ENCODE measurements at places on chromosomes 6 and 20.

- DNase-seq = no peak
These were observed 95.4 kb upstream of the TMEM181 start for GRCh38 chr6:158464483-158464882.

- no peak for DNase-seq
These were observed 9.5 kb downstream of the PANK2 start for GRCh38 chr20:3898639-3899038.

- no peak for DNase-seq
These were observed 35.2 kb upstream of the YWHAB start for GRCh38 chr20:44850272-44850671.

GRCh38 chr20:47102629-47103028 lies 208.0 kb downstream of the EYA2 start:
- no peak for DNase-seq

- DNase-seq = no peak
These were observed 169.5 kb downstream of the FRK start for GRCh38 chr6:115891111-115891669.

DNA sequence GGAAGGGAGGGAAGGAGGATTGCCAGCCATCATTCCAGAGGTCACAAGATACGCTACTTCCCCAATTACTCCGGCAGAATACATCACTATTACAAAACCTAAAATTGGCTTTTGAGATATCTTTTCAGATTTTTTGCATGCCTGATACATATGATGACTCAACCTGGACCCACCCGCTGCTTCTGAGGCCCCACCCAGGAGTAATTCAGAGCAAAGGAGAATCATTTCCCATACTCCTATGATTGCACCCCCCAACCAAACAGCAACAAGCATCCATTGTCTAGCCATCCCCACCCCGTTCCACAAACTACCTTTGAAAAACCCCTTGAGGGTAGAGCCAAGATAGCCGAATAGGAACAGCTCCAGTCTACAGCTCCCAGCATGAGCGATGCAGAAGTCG lies 163.5 kb upstream of the GJE1 start:
- DNase-seq = no peak

GRCh38 chr6:137016356-137016755 lies 28.4 kb downstream of the IL20RA start:
- no peak for DNase-seq

DNA sequence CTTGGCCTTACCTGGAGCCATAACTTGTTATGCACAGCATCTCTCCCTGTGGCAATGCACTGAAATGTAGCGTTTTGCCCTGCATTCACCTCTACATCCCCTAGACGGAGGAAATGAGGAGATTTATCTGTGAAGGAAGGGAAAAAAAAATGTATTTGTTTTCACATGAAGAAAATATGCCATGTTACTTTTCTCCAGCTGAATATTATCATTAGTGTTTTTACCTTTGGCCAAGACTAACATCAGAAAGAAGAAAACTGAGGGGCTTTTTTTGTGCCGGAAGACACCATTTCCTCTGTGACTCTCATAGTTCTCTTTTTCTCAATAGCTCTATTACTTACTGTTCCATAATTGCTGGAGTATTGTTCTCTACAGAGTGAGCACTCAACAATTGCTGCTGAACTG lies 280.4 kb downstream of the PTPRK start:
- DNase-seq = no peak

GRCh38 chr20:14710951-14711350 lies 373.5 kb upstream of the FLRT3 start:
- no peak for DNase-seq

- DNase-seq = no peak
These were observed 327.7 kb downstream of the DHX35 start for GRCh38 chr20:39289831-39290230.

GRCh38 chr6:157647261-157647915 lies 175.7 kb upstream of the SNX9 start:
- DNase-seq = no peak

GRCh38 chr6:128112494-128112893 lies 211.6 kb upstream of the THEMIS start:
- DNase-seq = peak; percentile 4

DNA sequence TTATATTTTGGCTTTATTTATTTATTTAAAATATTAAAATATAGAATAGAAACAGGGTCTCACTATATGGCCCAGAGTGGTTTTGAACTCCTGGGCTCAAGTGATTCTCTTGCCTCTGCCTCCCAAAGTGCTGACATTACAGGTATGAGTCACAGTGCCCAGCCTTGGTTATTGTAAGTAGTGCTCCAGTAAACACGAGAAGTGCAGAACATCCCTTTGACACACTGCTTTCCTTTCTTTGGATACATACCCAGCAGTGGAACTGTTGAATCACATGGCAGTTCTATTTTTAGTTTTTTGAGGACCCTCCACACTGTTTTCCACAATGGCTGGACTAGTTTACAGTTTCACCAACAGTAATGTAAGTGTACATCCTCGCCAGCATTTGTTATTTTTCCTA lies 203.9 kb downstream of the PHF3 start:
- DNase-seq = no peak

DNA sequence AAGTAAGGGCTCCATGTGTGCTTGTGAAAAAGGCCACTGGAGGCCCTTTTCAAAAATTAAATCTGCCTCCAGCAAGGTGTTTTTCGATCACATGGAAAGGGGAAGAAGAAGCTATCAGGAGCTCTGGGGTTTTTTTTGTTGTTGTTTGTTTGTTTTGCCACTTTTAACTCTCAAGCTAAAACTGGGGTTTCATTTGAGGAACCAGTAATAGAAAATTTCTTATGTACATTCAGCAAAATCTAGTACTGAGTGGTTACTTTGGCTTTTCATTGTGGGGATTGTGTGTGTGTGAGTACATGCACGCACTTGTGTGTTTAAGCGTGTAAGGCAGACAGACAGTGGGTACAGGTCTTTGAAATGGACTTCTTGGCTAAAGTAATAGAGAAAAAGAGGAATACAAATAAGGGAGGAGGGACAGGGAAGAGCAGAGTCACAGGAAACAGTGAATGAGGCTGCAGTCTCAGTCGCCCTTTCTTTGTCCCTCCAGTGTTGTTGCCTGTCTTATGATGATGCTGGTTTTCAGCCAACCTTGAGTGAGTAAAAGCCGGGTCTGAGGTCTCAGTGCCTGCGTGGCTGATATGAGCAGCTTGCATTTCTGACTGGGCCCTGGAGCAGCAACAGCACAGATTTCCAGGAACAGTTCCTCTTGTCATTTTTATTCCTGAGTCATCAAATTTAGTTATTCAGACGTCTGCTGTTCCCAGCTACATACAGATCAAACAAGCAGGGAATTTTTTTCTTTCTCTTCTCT lies 26.2 kb downstream of the SLC16A10 start:
- no peak for DNase-seq

DNA sequence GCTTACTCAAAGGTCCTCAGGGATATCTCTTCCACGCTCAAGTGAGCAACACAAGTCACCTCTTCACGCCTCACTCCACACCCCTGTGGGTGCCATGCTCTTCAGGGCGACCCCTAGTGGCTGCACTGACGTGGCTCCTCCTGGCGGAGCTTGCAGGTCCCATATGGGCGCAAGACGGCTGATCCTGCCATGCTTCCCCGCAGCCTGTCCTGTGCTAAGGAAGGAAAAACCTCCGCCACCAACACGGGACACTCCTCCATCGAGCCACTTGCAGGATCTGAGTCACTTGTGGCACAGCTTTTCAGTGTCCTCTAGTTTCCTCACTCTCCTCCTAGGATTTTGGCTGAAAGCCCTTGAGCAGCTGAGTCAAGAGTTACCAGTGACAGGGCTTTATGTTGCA lies 90.7 kb downstream of the KHDC1L start:
- DNase-seq = no peak

GRCh38 chr6:38686270-38687042 lies 16.5 kb downstream of the GLO1 start:
- no peak for DNase-seq

DNA sequence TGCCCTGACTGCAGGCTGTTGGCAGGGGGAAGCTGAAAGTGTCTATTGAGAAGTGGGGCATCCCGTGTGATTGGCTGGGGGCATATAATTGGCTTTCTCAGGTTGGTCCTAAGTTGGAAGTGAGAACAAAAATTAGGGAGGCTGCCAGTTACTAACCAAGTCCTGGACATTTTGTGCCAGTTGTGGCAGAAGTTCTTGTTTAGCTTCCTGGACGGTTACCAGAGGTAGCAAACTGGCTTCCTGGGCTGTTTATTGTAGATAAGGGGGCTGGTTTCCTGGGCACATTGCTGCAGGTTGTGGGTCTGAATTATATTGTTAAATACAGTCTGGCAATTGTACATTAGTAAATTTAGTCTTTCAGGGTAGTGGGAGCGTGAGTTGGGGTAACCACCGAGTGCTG lies 50.6 kb upstream of the SLC2A12 start:
- no peak for DNase-seq

GRCh38 chr20:46304361-46304760 lies 3.9 kb downstream of the CDH22 start:
- no peak for DNase-seq

DNA sequence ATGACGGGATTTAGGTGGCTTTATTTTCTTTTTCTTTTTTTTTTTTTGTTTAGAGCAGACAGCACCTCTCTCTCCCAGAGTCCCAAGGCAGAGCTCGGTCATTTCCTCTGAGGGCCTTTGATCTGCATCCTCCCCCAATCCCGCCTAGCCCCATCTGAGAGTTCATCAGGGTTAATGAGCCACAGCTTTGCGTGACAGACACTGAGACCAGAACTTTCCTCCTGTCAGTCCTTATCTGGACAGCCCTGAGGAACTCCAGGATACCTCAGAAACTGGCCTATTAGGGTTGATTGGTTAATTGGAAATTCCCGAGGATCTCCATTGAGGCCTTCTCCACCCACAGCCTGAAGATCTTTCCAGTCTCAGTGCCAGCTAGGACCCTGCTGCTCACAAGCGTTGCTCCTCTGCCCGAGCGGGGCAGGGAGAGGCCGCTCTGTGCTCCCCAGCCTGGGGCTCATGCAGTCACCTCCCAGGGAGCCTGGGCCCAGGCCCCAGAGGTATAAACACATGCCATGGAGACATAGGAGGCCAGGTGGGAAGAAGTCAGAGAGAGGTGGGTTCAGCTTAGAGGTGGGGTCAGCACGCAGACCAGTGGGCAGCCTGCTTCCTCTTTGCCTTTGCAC lies 1.4 kb upstream of the LRRN4 start:
- DNase-seq = no peak

DNA sequence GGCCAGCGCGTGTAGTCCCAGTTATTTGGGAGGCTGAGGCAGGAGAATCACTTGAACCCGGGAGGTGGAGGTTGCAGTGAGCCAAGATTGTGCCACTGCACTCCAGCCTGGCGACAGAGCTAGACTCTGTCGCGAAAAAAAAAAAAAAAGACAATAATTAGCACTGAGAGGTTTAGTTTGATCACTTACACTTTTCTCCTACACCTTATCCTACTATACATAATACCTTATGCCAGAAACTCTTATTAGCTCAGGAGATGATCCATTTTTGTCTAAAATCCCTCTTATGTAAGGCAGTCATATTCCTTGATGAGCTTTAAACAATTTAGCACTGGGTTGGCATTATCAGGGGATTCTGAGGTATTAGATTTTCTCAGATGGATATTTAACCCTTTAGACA lies 3.6 kb upstream of the MTFR2 start:
- no peak for DNase-seq

DNA sequence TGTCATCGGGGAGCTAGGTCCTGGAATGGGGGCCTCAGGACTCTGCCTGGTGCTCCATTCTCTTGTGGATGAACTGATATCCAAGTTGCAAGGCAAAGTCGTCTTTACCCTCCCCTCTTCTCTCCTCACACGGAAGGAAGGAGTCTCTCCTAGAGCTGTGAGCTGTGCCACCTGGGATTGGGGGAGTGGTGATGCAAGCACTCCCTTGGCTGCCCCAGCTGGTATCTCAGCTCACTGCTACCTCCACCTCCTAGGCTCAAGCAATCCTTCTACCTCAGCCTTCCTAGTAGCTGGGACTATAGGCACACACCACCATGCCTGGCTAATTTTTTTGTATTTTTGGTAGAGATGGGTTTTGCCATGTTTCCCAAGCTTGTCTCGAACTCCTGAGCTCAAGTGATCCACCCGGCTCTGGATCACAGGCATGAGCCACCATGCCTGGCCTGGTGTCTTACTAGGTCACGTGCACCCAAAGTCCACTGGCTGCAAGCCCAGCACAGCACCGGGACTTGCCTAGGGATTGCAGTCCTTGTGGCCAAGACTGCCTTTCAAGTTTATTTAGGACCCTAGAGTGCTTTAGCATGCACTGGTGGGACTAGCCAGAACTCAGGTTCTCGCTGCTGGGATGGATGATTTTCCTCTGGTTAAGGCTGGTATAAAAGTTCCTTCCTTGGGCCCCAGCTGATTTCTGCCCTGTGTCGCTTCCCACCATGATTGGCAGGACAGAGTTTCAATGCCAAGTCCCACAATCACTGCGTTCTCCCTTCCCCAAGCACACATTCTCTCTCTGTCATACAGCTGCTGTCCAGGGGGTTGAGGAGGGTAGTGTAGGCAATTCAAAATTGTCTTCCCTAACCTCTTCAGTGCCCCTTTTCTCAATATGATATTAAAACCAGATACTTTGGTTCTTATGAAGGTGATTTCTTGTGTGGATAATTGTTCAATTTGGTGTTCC lies 33.5 kb downstream of the SMAP1 start:
- DNase-seq = no peak

- no peak for DNase-seq
These were observed 88.0 kb upstream of the RIPOR2 start for GRCh38 chr6:25023781-25024180.

DNA sequence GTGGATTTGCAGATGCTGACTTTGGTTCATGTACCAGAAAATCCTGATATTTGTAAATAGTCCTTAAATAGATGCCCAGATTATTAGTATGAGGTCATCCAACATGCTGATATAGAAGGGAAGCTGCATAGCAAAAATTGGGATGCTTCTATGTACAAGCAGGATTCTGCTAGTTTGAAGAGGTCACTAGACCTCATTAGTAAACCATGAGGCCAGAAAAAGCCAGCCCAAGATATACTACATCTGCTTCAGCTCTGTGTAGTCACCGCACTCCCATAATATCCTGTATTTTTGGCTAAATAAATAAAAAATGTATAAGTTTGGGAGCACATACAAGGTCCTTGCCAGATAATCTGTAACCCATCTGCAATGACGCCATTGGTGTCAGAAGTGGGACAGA lies 13.0 kb downstream of the PTPRT start:
- DNase-seq = no peak

GRCh38 chr6:7681449-7681848 lies 44.5 kb upstream of the BMP6 start:
- DNase-seq = no peak

DNA sequence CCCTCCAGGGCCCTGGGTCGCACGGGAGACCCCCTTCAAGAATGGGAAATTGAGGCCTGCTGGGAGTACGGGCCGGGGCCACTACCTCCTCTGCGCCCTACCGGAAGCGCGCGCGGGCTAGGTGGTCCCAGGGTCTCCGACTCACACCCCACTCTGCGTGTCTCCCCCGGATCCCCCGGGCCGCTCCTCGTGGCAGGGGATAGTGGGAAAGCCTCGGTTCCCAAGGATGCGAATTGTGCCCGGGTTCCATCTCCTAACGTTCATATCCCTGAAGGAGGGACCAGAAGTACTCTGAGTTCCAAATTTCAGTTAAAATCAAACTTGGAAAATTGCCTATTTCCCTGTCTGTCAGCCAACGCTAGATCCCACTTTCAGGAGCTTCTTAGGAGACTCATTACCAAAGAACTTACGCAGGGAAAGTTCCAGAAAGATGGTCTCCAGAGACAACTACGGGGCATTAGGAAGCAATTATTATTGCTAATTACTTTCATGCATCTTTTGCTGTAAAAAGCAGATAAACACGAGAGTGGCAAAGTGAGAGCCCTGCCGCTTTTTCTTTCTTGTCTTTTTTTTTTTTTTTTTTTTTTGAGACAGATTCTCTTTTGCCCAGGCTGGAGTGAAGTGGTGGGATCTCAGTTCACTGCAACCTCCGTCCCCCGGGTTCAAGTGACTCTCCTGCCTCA lies 858 bp downstream of the FAM83D start:
- no peak for DNase-seq

- DNase-seq = no peak
These were observed 281.9 kb downstream of the UBE3D start for GRCh38 chr6:82783587-82784236.

Data from left renal cortex interstitium (tissue), 4 donors.